ENCODE measurements at places on chromosomes 11 and 22.

GRCh38 chr22:31276426-31277167, 15.7 kb downstream of the PIK3IP1 start:
- DNase-seq: no peak

DNA sequence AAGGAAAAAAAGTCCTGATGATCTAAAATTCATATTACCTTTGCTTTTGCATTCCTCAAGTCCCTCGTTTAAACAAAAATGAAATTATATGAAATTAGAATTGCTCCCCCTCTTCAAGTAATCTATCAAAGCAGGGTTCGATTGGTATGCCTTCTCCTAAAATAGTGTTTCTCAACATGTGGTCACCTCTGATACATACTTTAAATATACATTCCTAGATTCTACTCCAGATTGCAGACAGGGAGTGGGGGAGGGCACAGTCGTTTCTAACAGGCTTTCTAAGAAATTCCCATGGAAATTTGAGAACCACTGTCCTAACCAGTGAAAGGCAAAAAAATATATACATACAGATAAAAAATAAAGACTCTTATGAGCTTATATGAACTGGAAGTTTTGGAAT, 22.6 kb upstream of the IRAG1 start:
- no peak for DNase-seq

DNA sequence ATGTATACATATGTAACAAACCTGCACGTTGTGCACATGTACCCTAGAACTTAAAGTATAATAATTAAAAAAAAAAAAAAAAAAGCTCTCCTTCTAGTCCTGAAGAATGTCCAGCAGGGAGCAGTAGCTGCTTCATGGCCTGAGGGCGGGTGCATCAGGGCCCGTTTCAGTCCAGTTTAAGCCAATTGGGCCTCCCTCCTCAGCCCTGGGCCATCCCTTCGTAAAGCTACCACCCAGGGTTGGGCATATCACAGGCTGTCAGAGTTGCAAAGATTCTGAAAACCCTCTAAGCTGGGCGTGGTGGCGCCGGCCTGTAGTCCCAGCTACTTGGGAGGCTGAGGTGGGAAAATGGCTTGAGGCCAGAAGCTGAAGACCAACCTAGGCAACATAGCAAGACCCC, 5.4 kb downstream of the TMPRSS13 start:
- no peak for DNase-seq

GRCh38 chr22:32588063-32588462, 113.5 kb downstream of the FBXO7 start:
- no peak for DNase-seq

DNA sequence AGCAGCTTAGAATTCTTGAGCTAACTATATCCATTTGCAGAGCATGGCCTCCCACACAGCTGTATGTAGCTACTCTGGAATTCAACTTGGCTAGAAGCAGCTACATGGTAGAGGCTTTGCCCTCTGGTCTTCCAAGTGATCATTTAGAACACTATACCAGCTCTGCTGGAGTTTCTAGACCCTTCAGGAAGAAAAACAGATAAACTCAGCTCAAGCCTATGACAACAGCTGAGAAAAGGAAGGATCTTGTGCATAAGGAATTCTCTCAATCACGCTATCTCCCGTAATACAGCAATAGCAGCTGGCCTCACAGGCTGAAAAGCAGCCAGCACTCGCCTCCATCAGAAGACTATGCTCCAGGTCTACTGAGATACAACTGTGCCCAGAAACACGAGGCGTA, 50.6 kb upstream of the APOA1 start:
- DNase-seq: no peak

DNA sequence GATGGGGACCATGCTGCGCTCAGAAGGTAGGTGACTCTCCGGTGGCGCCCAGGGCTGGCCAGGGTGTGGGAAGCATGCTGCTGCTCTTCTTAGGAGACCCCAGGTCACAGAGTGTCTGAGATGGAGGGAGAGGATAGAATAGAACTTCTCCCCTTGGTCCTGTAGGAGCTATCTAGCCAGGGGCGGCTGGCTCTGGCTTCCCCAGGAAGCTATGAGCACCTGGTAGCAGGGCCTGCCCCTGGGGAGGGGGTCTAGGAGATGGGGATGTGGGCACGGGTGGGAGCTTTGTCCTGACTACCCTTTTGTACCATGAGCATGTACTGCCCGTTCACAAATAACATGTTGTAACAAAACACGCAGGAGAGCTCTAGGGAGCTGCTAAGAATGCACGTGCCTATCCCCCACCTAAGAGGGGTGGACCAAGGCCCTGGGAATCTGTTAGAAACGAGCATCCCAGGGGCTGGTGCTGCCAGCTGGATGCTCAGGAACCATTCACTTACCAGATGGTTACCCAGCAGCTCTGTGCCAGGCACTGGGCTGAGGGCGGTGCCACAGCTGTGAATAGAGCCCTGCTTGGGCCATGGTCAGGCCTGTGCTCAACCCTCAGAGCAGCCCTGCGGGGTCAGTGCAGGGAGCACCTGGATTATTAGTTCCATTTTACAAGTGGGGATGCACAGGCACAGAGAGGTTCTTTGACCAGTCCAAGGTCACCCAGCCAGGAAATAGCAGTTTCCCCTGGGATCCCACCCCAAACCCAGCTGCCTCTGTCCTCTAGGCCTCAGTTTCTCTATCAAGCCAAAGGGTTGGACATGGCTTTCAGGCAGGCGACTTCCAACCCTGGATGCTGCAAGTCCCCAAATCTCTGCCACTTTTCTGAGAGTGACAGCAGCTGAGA, 2.2 kb downstream of the SLC39A13 start:
- no peak for DNase-seq

- no peak for DNase-seq
Observed at GRCh38 chr22:30224161-30224857, 22.2 kb downstream of the LIF start.

DNA sequence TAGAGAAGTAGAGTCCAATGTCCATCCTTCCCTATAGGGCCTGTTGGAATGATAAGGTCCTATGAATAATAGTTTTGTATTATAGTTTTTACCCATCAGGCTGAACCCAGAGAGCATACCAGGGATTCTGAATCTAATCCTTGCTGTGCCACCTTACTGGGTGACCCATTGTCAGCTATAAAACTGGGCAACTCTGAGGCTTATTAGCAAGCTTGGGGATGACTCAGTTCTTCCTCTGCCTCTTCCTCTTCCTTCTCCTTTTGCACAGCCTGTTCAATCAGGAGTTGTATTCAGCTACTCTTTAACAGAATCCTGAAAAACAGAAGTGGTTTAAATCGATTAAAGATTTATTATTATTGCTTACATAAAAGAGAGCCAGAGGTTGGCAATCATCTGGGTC, 8.9 kb downstream of the HEPHL1 start:
- no peak for DNase-seq

GRCh38 chr11:44725016-44725685, 1.6 kb upstream of the TSPAN18 start:
- DNase-seq: no peak

GRCh38 chr11:103528596-103528995, 419.4 kb downstream of the DYNC2H1 start:
- no peak for DNase-seq

- DNase-seq: no peak
Observed at GRCh38 chr11:130413405-130414106, 14.9 kb downstream of the ADAMTS8 start.

DNA sequence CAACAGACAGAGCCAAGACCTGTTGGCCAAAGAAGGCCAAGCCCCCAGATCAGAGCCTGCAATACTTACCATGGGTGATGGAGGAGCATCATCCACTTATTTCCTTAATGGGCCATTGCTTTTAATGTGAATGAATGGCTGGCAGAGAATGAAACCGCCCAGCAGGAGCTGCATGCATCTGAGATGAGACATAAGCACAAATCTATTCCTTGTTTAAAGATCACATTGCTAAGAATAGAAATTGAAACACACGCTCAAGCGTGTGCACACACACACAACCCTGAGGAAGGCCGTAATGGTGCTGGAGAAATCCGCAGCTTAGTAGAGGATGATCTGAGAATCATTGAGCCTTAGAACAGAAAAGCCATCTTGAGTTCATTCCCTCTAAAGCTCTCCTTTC, 5.3 kb upstream of the RRAS2 start:
- no peak for DNase-seq

GRCh38 chr11:78810559-78811009, 235.9 kb upstream of the NARS2 start:
- DNase-seq: no peak

DNA sequence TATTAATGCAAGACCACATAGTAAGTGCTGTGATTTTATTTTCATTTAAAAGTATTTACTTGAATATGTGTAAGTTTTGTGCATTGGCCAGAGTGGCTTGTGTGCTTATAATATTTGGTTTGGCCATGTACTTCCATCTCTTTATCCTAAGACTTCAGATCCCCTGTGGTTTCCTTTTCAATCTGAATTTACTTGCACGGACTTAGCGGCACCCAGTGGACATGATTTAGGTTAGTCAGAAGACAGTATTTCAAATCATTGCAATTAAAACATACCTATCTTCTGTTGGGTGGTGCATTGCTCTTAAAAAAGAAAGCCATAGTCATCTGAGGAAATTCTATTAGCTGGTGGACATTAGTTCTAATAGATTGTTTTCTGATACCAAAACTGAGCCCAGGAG, 30.7 kb downstream of the PIWIL4 start:
- no peak for DNase-seq

- DNase-seq: no peak
Observed at GRCh38 chr11:126683766-126684728, 316.5 kb downstream of the KIRREL3 start.

DNA sequence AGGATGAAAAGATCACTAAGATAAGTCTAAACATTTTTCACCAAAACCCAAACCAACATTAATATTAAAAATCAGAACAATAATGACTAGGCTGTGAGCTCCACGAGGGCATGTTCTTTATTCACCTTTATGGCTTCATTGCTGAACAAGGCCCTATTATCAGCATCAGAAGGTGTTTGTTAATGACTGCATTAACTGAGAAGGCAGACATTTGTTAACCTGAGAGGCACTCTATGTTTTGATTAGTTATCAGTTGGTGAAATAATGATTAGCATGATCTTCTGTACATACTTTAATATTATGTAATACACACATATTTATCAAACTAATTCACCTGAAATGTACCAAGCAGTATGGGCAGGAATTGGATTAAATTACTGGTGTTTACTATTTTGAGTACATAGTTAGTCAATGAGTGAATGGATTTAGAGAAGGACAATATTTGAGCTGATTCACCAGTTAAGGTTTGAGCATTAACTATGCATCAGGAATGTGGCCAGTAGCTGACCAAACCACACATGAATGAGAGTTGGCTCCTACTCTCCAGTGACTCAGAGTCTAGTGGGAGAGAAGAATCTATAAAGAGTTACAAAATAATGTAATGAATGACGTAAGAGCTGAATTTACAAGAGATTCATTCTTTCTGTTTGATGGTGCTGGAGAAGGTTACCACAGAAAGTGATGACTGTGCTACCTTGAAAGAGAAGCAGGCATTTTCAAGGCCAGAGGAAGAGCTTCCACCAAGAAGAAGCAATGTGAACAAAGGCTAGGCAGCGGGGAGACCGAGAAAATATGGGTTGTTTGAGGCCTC, 6.7 kb downstream of the IL18 start:
- DNase-seq: no peak

DNA sequence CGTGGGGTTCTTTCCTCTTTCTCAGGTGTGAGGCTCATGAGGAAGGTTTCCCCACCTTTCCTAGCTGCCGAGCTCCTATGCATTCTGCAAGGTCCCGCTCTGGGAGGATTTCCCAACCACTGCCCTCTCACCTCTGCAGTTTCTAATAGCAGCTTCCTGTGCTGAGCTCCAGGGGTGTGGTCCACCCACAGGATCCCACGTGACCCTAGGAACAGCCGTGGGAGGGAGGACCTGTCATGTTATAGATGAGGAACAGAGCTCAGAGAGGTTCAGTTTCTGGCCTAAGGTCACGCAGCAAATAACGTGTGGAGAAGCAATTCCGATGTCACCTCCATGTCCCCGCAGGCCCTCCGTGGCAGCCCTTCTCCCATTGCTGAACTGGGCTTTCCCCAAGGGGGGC, 38.5 kb downstream of the FLRT1 start:
- DNase-seq: no peak

- peak; percentile 93 for DNase-seq
Observed at GRCh38 chr11:1652771-1653540, 23.4 kb downstream of the KRTAP5-5 start.

DNA sequence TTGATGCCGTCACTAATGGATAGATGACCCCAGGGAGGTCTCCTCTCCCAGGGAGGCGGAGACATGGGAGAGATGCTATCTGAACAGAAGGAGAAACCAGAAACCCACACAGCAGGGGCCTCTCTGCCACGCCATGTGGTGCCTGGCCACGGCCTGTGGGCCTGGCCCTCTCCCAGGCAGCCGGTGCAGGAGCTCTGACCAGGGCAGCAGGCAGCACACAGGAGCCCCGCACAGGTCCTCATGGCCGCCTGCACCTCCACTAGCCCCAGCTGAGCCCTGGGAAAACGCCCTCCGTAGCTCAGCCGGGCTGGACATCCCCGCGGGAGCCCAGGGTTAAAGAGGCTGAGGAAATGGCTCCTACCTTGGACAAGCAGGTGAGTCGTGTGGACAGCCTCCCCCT, 19.8 kb downstream of the IGSF9B start:
- DNase-seq: no peak

DNA sequence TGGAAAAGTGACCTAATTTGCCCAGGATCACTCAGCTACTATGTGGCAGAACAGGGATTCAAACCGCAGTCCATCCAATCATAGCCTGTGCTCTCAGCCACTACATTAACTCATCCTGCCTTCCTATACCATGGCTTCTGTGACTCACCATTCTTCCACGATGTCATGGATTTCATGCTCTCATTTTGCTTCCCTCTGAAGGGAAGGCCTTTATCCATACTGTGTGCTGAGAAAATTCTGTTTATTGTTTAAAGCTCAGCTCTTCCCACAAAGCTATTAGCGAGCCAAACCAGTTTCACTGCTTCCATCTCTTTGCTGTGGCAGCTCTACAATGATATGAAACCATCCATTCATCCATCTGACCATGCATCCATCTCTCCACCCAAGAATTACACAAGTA, 289.9 kb downstream of the TENM4 start:
- no peak for DNase-seq

DNA sequence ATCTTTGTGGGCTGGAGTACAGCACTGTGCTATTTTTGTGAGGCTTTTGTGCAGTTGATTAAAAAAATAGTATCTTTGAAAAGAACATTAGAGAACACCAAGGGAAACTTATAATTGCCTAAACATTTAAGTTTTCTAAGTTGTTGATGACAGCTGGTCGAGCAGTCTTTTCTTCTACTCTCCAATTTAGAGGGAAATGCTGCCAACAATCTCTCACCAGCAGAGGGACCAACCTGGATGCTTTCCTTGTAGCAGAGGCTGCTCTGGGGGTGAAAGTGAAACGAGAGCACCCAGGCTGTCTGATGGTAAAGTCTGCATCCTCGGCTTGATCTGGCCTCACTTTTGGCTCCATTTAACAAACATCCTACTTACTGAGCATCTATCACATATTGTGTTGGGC, 1286.5 kb upstream of the TENM4 start:
- DNase-seq: peak; percentile 5
